ENCODE measurements at places on chromosomes 7 and 10.

- DNase-seq, result no peak
Observed at GRCh38 chr10:68163735-68164134, 54.4 kb downstream of the MYPN start.

DNA sequence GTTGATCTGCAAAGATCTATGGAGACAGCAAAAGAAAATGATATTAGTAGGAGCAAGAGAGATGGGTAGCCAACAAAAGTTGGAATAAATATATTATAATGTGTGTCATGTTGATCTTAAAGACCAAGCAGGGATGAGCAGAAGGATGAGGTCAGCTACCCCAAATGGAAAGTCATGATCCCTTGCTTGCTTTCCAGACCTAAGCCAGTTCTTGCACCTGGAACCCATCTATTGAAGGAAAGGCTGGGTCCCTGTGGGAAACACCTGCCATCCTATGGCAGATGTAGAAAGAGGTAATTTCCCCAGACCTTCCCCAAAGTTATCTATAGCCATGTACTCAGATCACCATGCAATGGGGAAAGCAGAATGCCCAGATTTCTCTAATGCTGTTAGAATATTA, 52.5 kb downstream of the LYZL2 start:
- no peak for DNase-seq

DNA sequence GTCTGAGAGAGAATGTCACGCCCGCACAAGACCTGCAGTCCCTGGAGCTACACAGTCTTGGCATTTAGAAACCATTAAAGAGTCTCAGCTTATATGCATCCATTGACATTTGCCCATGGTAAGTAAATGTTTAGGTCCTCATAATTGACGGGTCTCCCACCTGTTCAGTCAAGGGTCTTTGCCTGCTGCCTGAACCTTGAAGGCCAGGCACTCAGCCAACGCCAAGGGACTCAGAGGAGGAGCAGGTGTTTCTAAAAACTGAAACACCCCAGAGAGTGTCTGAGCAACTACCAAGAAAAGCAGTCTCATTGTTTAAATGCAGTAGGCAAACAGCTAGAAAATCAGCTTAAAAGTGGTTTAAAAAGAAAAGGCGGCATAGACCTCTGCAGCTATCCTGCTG, 264.7 kb upstream of the AKR1E2 start:
- no peak for DNase-seq

DNA sequence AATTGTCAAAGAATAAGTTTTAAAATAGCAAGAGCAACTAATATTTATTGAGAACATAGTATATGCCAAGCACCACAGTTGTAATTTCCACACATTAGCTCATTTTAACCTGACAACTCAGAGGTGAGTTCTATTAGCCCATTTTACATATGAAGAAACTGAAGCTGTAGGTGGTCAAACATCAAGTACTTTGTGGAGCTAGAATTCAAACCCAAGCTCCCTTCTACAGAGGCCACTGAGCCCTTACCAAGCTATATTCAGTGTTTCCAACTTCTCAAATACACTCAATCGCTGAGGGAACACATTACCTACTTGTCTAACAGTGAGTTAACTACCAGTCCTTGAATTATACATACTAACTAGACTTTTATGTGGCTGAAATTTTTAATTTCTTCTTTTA, 236.6 kb downstream of the PARD3 start:
- DNase-seq, result no peak

DNA sequence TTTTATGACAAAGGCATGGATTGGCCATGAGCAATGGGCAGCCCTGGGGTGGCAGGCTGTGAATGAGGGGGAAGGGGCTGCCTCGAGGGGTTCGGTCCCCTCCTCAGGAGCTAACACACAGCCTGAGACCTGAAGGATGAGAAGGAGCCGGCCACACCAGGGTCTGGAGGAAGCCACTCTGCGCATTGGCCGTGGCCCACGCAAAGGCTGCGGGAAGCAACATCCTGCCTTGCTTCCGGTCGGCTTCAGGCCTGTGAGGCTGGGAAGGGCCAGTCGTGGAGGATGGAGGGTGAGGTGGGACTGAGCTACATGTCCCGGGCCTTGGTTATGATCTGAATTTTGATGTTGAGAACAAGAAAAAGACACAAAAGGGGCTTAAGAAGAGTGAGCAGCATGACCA, 49.4 kb downstream of the RGS10 start:
- no peak for DNase-seq

DNA sequence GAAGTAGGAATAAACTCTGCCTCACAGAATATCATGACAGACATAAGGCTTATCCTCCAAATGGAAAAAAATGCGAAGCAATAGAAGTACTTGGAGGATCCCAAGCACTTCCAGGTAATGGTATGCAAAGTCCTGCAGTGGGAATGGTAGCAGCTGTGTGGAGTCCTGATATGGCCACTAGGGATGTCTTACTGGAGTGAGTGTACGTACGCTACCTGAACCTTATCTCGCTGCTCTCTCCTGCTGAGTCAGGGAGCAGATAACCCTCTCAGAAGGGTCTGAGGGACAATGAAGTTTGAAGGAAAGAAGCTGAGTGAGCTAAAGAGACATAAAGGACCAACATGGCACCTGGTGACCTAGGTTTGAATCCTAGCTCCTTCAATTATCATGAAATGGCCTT, 42.2 kb downstream of the CH25H start:
- no peak for DNase-seq

GRCh38 chr10:103781329-103782061, 73.9 kb downstream of the SH3PXD2A start:
- no peak for DNase-seq

DNA sequence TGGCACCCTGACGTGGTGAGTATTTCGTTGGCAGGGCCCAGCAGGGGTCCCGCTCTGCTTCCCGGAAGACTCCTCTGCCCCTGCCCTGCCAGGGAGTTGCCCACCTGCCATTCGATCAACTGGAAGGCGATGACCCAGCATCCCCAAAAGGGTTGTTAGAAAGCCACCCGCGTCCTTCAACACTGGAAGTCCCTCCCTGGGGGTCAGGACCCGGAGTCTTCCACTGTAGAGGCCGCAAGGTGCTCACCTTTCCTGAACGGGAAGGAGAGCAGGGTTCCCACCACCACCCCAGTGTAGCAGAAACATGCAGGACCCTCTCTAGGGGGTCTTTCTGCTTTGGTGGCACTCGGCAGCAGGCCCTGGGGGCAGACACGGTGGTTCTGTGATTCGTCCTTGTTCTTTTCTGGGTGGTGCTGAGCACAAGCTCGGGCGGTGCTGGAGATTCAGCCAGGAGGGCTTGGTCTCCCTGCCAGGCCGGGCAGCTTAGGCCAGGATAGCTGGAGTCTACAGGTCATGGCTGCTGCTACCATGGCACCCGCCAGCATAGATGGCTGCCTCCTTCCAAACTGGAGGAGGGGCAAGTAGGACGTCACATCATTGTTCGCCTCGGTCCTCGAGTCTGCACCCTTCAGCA, 19.6 kb upstream of the DPYSL4 start:
- DNase-seq, result no peak

GRCh38 chr7:149801816-149802215, 28.4 kb upstream of the ZNF467 start:
- DNase-seq, result no peak

DNA sequence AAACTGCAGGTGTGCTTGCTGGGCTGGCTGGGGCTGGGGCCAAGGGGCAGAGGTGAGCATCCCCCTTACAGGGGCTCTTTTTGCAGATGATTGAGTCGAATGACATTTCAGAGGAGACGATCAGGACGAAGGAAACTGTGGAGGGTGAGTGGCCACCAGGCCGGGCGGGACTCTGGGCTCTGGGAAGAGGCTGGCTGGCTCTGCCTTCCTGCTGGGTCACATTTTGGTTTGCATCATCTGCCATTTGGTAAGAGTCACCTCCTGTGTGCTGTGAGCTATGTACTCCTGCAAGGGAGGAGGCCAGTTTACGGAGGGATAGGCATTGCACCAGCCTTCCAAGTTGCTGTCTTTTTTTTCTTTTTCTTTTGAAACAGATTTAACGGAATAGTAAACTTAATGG, 73.0 kb upstream of the GTF2IRD1 start:
- DNase-seq, result no peak

- DNase-seq, result no peak
Observed at GRCh38 chr10:44398747-44399658, 14.1 kb upstream of the CXCL12 start.

DNA sequence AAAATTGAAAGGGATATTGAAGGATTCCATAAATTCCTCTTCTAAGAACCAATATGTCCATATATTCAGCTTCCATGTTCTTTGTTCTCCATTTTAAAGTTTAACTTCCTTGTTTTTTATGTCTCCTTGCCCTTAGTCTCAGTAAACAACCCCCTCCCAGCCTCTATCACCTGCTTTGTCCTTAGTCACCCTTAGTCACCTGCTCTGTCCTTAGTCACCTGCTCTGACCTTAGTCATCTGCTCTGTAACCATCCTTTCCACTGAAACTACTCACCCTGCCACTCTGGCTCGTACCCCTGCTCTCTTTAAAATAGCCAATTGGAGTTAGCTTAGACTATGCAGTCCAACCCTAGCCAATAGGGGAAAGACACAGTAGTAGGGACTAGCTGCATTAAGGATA, 136.2 kb upstream of the TMEM106B start:
- no peak for DNase-seq

- no peak for DNase-seq
Observed at GRCh38 chr7:84783141-84783778, 403.6 kb downstream of the SEMA3D start.

DNA sequence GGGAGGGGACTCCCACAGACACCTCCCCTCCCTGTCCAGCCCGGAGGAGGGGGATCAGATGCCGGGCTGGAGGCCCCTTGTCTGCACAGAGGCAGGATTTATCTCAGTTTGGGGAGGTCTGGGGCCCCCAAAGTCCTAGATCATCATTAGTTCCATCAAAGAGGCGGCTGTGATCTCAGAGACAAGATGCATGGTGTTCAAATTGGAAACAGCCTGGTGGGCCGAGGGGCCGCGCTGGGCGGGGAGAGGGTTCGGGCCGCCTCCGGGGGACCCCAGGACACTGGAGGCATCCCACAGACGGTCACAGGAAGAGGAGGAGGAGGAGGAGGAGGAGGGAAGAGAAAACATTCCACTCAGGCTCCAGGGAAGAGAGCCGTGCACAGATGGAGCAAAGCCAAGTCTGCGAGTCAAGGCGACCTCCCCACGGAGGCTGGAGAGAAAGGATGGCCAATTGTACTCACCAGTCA, 69.5 kb upstream of the CUX1 start:
- DNase-seq, result no peak

- no peak for DNase-seq
Observed at GRCh38 chr10:45380903-45381620, 7.0 kb downstream of the ALOX5 start.
